Fibroblast of skin of scalp (primary cell): ENCODE measurements at places on chromosomes 5 and 9.

GRCh38 chr5:140694276-140694675, 3.0 kb downstream of the HARS2 start:
- DNase-seq, result no peak

DNA sequence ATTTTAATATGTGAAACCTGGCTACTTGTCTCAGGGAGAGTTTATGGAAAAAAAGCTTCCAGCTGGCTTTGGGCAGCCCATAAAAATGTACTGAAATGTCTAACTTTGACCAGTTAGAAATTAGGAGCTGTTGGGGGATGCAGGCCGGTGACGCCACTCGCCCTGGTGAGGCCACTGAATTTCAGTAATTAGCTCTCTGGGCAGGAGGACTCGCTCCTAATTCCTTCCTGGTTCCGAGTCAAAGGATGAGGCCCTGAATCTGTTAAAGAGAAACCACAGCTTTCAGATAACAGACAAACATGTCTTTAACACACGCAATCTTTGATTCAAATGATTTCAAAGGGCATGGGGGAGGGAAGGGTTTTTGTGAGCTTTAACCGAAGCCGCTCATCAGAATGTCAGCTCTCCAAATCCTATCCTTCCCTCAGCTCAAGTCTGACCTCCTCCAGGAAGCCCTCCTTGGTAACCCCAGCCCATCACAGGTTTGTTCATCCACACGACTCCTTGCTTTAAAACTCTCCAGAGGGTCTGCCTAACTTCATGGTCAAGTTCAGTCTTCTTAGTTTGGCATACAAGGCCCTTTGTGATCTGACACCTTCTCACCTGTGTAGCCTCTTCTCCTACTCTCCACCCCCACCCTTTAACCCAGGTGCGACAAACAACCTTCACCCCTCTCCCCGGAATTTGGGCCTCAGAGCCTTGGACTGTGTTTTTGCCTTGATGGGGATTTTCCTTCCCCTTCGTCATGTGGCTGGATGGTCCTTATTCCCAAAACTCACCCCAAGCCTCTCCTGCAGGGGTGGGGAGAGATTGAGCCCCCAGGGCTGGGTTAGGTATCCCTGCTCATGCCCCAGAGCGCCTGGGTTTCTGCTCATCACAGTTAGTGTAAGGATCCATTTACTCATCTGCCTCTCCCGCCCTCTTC, 13.6 kb upstream of the PHF19 start:
- DNase-seq, result no peak

DNA sequence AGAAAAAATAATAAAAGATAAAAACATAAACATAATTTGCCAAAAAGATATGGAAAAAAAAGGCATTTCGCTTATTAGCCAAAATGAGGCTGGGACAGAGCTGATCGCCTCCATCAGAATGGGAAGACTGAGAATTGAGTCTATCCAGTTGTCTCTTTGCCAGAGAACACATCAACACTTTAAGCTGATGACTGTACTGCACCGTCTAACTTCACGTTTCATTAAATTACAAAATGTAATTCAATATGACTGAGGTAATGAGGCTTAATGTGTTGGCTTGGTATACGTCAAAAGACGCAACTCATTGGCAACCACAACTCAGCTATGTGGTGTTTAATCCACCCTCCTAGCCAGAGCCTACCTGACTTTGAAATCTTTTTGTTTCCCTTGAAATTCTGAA, 462.7 kb upstream of the CD180 start:
- no peak for DNase-seq

DNA sequence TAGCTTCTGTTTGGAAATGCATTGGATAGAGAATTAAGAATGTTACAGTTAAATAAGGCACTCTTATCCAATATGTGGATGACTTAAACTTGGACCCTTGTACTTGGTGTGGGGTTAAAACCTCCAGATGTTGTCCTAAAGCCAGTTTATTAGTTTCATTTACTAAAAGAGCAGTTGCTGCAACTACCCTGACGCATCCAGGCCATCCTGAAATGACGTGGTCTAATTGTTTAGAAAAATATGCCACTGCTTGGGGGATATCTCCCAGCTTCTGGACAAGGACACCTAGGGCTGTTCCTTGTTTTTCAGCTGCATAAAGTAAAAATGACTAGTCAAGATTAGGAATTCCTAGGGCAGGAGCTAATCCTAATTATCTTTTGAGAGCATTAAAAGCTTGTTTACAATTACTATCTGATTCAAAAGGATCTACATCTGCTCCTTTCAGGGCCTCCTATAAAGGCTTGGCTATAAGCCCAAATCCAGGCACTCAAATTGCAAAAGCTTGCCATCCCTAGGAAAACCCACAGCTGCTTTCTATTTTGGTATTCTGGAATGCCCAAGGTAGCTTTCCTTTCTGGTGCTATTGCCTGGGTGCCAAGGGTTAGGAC, 45.7 kb upstream of the SLCO4C1 start:
- no peak for DNase-seq

DNA sequence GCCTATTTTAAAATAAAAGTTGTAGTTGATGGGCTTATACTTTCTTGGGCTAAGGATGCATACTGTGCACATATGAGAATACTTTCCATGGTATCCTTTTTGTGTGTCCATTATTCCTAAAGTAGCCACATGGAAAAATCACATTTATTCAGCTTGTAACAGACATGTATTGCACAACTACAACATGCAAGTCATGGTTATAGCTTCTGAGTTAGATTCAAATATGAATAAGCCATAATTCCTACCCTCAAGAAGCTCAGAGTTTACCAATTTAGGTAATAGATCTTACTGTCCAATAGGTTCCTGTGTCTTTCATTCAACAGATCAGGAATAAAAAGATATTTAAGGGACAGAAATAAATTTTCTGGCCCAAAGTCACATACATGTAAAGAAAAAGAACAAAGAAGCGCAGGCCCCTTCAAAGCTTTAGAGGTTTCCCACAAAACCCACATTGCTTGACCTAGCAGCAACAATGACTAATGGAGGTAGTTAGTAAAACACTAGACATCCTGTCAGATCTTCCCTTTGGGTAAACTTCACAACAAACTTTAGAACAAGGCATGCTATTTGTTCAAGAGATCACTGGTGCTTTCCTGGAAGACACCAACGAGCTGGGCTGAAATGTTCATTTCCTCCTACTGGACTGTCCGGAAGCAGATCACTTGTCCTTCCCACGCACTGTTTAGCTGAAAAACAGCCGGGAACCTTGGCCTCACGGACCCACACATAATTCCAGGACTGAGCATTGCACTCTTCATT, 78.4 kb upstream of the ITGA1 start:
- DNase-seq, result no peak

GRCh38 chr9:90114641-90115425, 510.0 kb downstream of the GADD45G start:
- DNase-seq, result peak; percentile 51

- no peak for DNase-seq
Observed at GRCh38 chr5:31990701-31991110, 183.4 kb downstream of the GOLPH3 start.

DNA sequence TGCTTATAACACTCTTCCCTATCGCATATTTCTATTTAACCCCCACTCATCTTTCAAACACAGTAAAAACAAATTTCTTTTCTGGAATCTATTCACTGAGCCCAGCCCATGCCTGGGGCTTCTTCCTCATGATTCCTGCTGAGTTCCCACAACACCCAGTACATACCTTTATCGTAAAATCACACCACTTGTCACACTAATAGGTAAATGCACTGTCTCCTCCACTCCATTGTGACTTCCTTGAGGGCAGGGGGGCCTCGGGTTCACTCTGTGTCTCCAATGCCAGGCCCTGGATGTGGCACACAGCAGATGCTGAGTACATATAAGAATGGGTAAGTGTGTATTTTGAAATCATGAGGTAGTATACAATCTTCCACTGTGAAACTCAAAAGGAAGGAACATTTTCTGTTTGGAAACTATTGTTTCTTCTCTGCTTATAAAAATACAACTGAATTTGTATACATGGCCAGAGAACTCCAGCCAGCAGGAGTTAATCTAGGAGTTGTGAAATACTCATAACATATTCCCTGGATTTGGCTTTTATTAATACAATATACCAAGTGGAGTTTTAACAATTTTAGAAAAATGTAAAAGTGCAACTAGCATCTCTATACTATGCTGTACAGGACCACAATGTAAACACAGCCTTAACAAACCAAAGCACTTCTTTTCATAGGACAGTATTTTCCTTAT, 7.2 kb downstream of the PLK2 start:
- DNase-seq, result no peak

- no peak for DNase-seq
Observed at GRCh38 chr5:133278317-133278716, 226.5 kb downstream of the HSPA4 start.

GRCh38 chr5:96855031-96855872, 21.0 kb upstream of the ERAP2 start:
- peak; percentile 8 for DNase-seq

- DNase-seq, result peak; percentile 50
Observed at GRCh38 chr9:113516840-113517577, 53.5 kb downstream of the RGS3 start.

GRCh38 chr5:87121304-87122150, 146.2 kb upstream of the RASA1 start:
- peak; percentile 88 for DNase-seq

DNA sequence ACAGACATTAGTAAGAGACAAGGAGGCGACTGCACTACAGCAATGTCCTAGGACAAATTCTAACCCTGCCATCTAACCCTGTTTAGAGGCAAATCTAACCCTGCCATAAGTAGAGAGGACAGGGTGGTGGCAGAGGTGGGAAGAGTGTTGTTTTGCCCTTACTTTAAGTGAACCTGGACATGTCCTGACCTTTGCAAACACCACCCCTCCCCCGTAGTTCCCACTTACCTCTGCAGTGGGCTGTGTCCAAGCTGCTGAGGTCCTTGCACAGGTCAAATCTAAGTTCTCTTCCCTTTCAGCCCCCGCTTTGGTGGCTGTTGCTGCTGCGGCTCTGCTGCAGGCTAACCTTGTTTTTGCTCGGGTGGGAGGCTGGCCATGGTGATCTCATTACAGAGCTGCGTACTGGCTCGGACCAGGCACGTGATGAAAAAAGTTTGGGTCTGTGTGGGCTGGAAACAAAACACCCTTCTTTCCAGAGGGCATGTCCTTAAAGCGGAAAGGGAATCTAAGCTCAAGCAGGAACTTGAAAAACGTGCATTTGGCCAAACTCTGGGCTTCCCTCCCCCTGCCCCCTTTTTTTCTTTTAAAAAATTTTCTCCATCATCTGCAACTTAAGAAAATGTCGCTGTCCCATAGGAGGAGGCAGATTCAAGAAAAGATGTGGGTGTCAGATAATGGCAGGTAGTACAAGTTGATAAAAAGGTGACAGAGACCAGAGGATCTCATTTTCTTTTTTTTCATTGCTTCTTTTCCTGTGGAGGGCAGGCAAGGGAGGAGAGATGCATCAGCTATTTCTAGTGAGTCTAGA, at the start of gene FAXDC2:
FAXDC2 (minus strand) TSS at position 349 of the 808 bp plus-strand sequence. CDS start 12,425 bp downstream, outside the sequence.
- peak; percentile 68 for DNase-seq

- peak; percentile 86 for DNase-seq
Observed at GRCh38 chr5:167835146-167835545, 456.3 kb upstream of the WWC1 start.

- no peak for DNase-seq
Observed at GRCh38 chr9:120710110-120710981, 3.9 kb downstream of the MEGF9 start.

GRCh38 chr5:5270161-5270560, 130.0 kb downstream of the ADAMTS16 start:
- DNase-seq, result no peak

DNA sequence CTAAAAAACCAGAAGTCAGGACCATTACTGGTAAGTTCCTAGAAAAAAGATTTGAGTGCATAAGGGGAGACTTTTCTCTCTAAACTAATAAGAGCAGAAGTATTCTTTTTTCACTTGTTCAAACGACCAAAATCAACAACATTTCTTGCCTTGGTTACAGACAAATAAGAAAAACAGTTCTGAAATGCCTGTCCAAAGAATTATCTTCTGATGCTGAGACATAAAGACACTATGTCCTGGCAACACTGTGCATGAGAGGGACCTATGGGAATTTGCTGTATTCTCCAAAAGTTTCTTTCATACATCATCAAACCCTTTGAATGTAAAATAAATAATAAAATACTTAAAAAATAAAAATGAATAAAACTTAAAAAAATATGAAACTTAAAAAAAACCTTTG, 50.4 kb downstream of the ZNF474 start:
- DNase-seq, result no peak

DNA sequence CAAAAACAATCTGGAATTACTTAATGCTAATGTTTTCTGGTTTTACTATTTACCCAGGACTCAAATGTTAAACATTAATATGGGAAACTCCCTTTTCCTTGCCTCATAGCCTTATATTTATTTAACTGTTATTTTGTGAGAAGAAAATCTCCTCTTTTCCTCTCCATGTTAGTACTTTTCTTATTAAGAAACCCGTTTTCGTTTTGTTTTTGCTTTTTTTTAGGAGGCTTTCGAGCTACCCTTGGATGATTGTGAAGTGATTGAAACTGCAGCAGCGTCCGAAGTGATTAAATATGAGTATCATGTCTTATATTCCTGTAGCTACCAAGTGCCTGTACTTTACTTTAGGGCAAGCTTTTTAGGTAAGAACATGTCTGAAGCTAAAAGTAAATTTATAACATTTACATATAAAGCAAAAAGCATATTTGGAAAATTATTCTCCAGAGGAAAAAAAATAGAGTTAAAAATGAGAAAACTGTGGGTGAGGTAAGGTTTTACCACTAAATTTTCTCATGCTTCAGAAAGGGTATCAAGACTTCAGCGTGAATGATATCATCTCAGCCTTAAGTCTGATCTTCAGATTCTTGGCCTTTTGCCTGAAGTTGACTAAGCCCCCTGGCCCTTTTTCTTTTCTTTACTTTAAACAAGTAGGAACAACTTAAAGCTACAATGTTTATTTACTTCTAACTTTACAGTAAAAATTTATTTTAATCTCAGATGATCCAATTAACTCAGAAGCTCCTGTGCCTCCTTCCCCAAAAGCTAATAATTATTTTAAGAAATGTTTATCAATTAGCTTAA, 113.8 kb downstream of the RPS23 start:
- DNase-seq, result peak; percentile 86

GRCh38 chr9:95627802-95628201, 111.0 kb upstream of the PTCH1 start:
- peak; percentile 41 for DNase-seq

DNA sequence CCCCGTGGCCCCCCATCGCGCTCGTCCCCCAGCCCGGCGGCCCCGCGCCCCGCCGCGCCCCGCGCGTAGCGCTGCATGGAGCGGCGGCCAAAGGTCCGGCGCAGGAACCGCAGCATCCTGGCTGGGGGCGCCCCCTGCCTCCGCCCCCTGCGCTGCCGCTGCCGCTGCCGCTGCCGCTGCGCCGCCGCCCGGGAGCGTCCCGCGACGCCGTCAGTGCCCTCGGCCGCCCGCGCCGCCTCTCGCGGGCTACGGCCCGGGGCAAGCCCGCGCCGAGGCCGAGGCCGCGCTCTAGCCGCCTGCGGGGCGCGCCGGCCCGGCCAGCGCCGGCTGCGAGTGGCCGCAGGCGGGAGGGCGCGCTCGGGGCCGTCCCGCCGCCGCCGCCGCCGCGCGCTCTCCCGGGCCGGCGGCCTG, 523 bp downstream of the EPB41L4B start:
- DNase-seq, result no peak

- peak; percentile 23 for DNase-seq
Observed at GRCh38 chr9:16664211-16664610, 206.3 kb downstream of the BNC2 start.
